ENCODE measurements at places on chromosomes 12 and 14.

DNA sequence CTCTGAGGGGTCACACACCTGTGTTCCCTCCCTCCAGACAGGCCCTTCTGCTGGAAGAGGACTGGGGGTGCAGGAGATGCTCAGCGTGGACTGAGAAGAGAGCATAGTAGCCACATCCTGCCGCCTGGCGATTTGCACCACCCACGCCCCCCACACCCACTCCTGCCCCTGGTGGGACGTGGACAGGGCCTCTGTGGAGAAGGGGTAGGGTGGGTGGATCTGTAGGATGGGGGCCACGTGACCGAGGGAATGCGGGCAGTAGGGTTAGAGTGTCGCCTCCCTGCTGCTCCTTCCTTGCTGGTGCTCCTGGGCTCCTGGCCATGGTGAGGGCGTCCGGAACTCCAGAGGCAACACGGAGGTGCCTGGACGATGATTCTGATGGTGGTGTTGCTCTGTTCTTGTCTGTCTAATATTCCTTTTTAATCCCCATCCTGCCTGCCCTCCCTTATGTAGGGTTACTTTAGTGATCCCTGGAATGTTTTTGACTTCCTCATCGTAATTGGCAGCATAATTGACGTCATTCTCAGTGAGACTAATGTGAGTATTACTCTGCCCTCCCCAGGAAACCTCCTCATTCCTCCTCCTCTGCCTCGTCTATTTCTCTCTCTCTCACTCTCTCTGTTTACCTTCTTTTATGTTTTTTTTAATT is 161.5 kb upstream of the FKBP4 start:
- DNase-seq: no peak

GRCh38 chr14:101362529-101363260 is 198.6 kb upstream of the DIO3 start:
- no peak for DNase-seq

GRCh38 chr12:70467918-70468733 is 102.0 kb downstream of the KCNMB4 start:
- DNase-seq: no peak

DNA sequence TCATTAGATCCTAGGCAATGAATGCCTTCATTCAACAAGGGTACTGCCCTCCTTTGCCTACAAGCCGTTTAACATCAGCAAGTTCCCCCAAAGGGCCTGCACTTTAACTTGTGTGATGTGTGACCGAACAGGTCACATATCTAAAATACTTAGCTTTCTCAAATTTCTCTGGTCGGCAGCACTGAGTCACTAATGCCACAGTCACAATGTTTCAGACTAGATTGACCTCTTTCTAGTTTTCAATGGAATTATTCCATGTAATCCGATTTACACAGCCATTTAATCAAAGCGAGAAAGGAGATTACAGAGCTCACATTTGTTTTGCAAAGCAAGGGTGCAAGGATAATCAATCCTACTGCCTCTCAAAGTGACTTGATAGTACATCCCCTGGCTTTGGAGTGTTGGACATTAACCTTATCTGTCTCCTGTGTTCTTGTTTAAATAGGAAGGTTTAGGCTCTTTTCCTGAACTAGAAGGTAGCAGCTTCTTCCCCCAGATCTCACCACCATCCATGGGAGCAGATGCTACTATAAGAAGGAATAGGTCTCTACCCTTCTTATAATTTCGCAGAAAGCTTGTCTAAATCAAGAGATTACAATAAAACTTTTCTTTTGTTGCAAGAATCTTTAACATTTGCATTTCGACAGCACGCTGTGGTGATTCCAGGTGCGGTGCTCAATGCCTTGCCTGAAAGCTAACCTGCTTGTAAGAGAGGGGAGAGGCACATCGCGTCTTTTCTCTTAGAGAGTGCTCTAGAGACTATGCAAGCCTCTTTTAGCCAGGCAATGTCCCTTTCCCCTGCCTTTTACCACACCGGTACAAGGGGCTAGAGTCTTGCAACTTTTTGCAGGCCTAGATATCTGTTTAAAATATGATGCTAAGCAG is 1.8 kb downstream of the KITLG start:
- DNase-seq: no peak

DNA sequence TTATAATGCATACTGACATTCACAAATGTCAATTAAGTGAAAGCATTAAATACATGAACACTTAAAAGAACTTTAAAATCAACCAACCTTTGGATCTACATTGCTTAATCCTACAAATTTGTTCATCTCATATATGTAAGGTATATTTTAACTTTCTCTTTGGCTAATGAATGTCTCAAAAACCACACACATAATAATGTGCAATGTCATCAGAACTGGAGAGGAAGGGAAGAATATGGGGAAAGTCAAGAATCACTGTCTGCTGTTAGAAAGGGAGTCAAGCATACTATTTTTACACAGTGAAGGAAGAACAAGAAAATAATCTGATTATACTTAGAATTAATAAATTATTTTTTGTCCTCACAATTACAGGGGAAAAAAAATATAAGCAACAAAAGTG is 4.9 kb downstream of the GMFB start:
- no peak for DNase-seq

DNA sequence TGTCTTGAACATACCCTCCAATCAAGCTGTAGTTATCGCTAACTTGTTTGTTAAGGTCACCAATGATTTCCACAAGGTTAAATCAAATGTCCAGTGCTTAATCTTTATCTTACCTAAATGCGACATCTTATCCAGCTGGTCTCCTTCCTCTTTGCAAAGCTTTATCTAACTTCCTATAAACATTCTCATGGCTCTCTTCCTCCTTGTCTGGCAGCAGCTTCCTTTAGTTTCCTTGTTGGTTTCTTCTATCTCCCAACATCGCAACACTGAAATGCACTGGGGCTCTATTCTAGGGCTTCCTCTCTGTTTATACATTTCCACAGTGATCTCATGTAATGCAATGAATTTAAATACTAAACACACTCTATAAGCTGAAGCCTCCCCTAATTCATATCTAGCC is 28.7 kb downstream of the UBE2N start:
- no peak for DNase-seq

DNA sequence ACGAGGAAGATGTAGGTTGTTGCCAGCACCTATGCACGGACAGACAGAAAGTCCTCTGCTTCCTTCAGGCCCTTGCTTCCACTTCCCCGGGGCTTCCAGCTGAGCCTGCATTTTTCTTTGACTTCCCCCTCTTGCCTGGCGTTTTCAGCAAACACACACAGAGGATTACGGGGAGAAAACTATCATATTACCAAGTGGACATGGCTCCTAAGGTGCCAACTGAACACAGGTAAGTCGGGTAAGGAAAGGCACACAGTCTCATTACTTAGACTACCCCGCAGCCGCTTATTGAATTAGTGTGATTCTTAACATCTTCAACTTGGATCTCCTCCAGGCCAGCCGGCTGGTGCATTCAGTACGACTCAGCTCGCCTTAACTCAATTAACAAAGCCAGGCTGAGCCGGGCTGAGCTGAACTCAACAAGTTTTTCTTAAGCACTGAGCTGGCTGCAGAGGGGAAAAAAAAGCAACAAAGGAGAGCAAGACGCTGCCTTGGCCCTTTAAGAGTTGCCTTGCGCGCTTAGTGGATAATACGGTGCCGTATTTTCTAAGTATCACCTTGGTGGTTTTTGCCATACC is 19.2 kb upstream of the MAP1LC3B2 start:
- DNase-seq: no peak

GRCh38 chr12:21221778-21222177 is 90.8 kb downstream of the SLCO1B1 start:
- no peak for DNase-seq

- DNase-seq: no peak
These were observed 22.4 kb downstream of the PALS1 start for GRCh38 chr14:67263499-67264149.

DNA sequence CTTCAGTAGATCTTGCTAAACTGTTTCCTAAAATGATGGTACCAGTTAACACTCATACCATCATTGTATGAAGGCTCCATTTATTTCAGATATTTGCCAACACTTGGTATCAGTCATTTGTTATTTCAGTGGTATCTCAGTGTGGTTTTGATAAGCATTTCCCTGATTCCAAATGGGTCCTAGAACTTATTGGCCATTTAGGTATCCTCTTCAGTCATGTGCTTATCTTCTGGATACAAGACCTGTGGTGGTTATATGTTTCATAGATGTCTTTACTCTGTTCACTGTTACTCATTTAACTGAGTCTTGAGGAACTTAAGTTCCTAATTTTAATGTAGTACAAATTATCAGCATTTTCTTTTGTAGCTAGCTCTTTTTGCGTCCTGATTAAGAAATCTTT is 13.5 kb downstream of the SINHCAF start:
- no peak for DNase-seq

DNA sequence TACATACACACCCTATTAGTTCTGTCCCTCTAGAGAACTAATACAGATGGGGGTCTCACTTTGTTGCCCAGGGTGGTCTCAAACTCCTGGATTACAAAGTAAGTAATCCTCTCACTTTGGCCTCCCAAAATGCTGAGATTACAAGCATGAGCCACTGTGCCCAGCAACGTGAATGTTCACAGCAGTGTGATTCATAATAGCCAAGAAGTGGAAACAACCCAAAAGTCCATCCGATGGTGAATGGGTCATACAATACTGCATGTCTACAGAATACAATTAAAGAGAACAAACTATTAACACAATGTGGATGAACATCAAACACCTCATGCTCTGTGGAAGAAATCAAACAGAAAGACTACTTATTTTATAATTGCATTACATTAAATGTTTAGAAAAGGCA is 57.3 kb upstream of the SYNE2 start:
- DNase-seq: no peak

- no peak for DNase-seq
These were observed 52.3 kb upstream of the TRIM9 start for GRCh38 chr14:51147183-51147582.

- DNase-seq: no peak
These were observed 332.9 kb downstream of the BCAT1 start for GRCh38 chr12:24615967-24616411.

- DNase-seq: no peak
These were observed 194.0 kb downstream of the EGLN3 start for GRCh38 chr14:33756833-33757232.

DNA sequence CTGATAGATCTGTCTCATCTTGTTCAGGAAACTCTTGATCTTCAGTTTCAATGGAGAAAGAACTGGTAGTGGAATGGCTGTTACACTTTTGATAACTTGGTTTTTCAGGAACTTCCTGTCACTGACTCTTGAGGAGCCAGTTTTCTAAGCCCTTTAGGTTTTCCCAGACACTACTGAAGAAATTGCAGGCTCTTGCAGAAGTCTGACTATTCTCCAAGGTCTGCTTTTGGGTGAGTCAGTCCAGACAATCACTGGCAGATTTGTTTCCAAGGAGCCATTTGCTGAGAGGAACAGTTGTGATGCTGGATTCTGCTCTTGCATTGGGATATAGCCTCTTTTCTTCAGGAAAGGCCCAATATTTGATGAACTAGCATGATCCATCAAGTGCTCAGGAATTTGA is 468.0 kb downstream of the FUT8 start:
- no peak for DNase-seq

- DNase-seq: no peak
These were observed 30.8 kb downstream of the CNTN1 start for GRCh38 chr12:40723001-40723400.

- DNase-seq: no peak
These were observed 1.2 kb upstream of the KMT5A start for GRCh38 chr12:123382684-123383083.

- DNase-seq: no peak
These were observed 70.7 kb downstream of the RASSF9 start for GRCh38 chr12:85765453-85765869.

DNA sequence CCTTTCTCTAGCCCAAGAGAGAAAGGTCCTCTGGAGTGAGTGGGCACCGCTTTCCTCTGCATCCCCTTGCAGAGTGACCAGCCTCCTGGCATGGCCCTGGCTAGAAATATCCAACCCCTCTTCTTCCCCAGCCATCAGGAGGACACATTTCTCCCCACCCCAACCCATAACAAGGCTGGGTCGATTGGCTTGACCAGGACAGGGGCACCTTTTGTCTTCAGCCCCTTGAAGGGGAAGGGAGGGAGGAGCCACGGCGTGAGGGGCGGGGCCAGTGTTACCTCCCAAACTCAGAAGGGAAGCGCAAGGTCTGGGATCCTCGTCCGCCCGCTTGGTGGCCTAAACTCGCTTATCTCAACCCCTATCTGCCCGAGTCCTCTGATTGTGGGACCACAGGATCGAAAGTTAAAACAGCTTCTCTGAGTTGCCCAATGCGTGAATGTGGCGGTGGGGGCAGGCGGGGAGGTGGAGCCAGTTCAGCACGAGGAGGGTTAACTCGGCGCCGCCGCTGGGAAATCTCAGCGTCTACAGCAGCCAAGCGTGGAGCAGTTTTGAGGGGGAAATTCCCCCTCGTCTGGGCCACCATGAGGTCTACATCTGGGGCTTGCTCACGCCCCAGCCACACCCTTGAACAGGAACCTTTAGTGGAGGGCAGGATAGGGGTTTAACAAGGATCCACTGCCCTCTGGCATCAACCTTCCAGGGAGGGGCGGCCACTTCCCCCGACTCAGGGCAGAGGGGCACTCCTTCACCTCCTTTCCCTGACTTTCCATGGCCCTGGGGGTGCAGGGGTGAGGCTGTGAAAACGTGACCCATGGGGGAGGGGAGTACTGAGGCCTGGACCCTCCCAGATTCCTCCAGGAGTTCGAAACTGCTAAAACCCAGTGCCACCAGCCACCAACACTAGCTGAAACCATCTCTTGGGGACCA is 795 bp downstream of the STAT6 start:
- DNase-seq: no peak

DNA sequence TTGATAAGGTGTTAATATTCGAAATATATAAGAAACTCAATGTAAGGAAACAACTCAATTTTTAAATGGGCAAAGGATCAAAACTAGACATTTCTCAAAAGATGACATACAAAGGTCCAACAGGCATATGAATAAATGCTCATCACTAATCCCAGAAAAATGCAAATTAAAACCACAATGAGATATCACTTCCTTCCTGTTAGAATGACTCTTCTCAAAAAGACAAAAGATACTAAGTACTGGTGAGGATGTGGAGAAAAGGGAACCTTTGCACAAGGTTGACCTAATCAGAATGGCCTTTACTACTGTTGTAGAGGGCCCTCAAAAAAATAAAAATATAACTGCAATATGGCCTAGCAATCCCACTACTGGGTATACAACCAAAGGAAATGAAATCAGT is 383.4 kb downstream of the KCNH5 start:
- no peak for DNase-seq

- no peak for DNase-seq
These were observed 52.2 kb upstream of the ANP32D start for GRCh38 chr12:48420039-48420775.

GRCh38 chr12:66666481-66666880 is 12.4 kb downstream of the GRIP1 start:
- DNase-seq: no peak
